ENCODE measurements at places on chromosomes 2 and 18. TPM values are rescaled to one million over a fixed set of nuclear protein-coding genes. Genes with fewer than 3 reads are reported as not detected.

DNA sequence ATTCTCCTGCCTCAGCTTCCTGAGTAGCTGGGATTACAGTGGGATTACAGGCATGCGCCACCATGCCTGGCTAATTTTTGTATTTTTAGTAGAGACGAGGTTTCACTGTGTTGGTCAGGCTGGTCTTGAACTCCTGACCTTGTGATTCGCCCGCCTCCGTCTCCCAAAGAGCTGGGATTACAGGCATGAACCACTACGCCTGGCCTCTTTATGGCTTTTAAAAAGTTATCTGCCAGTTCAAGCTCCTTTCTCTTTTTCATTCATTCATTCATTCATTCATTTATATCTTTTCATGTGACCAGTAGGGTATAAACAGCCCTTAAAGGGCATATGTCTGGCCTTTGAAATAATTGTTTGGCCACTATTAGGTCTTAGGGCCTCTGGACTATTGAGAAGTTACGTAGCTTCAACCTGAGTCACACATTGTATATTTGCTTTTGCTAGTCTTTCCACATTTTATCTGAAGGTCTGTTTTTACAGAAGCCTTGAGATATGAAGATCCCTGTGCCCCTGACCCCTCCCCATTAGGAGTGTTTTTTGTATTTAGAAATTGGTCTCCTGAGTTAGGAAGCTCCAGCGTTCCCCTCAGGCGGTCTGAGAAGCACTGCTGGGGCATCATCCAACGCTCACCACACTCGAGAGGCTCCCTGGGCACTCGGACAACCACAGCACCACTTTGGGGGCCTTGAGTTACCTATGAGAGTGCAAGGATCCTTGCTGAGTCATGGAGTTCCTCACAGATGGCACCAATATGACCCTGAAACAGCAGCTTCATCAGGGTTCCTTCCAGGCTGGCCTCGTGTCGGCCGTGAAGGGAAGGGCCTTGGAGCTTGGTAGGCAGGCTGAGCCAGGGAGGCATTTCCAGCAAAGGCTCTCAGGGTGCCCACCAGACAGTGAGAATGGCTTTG is 21.8 kb downstream of the FZD5 start:
- no peak for DNase-seq

GRCh38 chr2:60852282-60852860 is 29.0 kb upstream of the REL start:
- DNase-seq, result no peak

- no peak for DNase-seq
Measured at GRCh38 chr18:56492136-56492535, 146.3 kb downstream of the TXNL1 start.

DNA sequence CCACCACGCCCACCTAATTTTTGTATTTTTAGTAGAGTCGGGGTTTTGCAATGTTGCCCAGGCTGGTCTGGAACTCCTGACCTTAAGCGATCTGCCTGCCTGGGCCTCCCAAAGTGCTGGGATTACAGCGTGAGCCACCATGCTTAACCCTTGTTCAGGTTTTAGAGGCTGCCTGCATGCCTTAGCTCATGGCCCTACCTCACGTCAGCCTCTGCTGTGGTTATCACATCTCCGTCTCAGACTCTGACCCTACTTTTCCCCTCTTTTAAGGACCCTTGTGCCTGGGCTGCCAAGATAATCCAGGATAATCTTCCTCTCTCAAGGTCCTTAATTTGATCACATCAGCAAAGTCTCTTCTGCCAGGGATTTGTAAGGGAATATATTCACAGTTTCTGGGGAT is 98.2 kb upstream of the PMAIP1 start:
- no peak for DNase-seq

GRCh38 chr2:174750923-174751441 is 13.3 kb downstream of the CHRNA1 start:
- DNase-seq, result peak; percentile 62

DNA sequence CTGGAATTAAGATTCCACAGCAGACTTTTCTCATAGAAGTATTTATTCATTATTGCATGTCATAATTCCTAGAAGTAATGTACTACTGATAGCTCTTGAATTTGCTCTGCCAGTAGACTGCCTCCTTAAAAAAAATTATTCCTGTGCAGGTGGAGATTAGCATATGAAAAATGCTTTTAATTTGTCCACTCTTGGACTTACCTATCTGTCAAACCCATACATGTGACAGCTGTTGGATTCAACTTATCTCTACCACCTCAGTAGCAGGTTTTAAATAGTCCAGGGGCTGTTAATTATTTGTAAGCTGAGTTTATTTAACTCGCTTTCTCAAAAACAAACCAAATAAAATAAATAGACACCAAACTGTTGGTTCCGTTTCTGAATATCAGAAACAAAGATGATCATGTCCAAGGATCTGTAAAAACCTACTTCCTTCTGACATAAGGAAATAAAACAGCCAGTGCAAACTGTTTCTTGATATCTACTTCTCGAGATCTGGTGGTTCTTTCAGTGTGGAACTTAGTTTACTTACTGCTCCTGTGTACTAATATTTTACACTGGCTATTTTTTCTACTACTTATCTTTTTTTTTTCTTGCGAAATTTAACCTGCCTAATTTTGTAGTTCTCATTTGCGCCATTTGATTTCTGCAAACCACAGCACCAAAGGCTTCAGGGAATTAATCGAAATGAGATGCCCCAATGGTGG is 44.2 kb downstream of the ZEB2 start:
- no peak for DNase-seq

GRCh38 chr18:25230658-25231326 is 121.2 kb downstream of the ZNF521 start:
- no peak for DNase-seq

DNA sequence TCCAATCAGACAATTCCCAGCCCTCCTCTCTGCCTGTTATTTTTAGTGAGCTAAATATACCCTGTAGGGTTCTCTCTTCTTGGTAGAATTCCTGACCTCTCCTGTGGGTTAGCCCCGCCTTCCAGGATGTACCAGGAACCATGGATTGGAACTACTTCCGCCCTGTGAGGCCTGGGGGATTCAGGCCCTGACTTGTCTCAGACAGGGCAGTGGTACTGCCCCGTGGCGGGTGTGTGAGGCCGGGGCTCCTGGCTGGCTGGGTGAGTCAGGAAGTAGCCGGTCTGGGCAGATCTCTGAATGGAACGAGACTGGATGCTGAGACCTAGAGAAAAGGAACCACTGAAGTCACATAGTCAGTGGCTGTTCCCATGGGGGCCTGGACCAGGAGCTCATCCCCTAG is 50.5 kb downstream of the DYSF start:
- no peak for DNase-seq

DNA sequence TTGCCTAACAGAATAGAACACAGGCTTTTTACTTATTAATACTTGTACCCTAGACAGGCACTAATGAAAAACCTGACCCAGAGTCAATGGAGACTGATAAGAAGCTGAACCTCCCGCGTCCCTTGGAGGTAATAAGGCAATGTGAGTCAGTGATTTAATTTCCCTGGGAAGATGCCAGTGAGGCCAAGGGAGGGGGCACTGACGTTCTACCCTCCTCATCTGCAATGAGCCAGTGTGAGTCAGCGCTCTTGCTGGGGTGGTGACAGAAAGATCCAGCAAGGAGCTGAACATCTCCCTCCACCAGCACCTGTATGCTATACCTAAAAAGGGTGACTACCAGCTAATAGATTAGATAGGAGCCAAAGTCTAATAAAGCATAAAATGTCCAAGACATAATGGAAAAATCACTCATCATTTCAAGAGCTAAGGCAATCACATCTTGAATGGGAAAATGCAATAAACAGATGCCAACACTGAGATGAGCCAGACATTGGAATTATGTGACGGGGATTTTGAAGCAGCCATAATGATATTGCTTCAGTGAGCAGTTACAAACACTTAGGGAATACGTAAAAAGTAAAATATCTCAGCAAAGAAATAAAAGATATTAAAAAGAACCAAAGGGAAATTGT is 116.9 kb downstream of the TPGS2 start:
- DNase-seq, result no peak

DNA sequence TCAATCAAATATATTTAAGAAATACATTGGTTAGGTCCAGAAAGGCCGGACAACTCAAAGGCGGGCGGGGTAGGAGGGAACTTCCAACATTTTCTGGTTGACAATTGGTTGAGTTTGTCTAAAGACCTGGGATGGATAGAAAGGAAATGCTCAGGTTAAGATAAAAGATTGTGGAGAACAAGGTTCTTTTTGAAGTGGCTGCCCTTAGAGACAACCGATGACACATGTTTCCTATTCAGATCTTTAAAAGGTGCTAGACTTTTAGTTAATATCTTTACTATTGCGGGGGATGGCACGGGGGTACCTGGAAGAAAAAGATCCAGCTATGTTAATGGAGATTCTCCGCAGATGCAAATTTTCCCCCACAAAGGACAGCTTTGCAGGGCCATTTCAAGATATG is 10.0 kb upstream of the AP1S3 start:
- no peak for DNase-seq

- no peak for DNase-seq
Measured at GRCh38 chr2:197156771-197157170, 153.8 kb downstream of the ANKRD44 start.

- no peak for DNase-seq
Measured at GRCh38 chr2:8441986-8442385, 239.9 kb upstream of the ID2 start.

The CAPN10 gene
- 54.0 TPM for total RNA-seq

The DSG3 gene
- not detected for total RNA-seq

The NAT8 gene
- not detected for total RNA-seq

Measured in activated CD8-positive, alpha-beta memory T cell treated with anti-CD3 and anti-CD28 coated beads, Interleukin-2, amount 10 ng/mL, durations not matched to agents 7 days and 5 days (primary cell).